ENCODE measurements at places on chromosomes 6 and 20.

- no peaks in the 10 kb centered on the region for H3K36me3 ChIP-seq
- H3K4me1 ChIP-seq: peaks cover 5% of the 10 kb centered on the region
- no peak for DNase-seq
- H3K27ac ChIP-seq: no peak overlapping the region
- H3K27me3 ChIP-seq: peaks cover 3% of the 10 kb centered on the region
Observed at GRCh38 chr6:14729129-14729871, 516.6 kb upstream of the JARID2 start.

DNA sequence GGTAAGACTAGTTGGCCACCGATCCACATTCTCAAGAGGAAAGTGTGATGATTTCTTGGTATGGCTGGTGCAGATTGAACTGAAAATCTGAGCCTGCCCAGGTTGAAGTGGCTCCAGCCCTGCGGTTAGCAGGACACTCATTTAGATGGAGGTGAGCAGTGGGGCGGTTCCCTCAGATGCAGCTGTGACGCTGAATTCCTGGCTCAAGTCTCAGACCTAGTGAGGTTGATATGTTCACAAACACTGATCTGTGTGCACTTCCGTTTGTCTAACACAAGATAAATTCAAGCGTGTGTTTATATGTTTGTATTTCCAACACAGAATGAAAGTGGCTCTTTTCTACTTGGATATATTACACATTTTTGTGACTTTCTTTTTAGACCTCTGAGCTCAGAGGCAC lies 83.4 kb upstream of the FRMD1 start:
- peaks cover 27% of the 10 kb centered on the region for H3K4me1 ChIP-seq
- H3K27me3 ChIP-seq: no peaks in the 10 kb centered on the region
- DNase-seq: peak; percentile 14
- H3K4me3 ChIP-seq: no peak overlapping the region
- no peaks in the 10 kb centered on the region for H3K36me3 ChIP-seq

DNA sequence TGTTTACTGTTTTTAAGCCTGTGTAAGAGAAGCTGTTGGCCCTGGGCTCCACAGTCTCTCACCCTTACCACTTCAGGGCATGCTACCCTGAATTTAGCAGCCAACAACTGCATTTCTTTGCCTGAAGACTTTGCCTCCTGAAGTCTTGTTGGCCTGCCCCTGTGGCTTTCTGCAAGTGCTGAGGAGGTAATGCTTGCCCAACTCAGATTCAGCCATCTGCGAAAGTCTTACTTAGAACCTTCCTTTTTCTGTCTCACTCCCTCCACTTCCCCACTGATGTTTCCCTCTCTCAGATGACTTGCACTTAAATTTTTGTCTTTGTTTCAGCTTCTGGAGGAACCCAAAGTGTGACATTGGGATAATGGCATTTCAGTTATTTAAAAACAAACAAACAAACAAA lies 11.8 kb upstream of the IBTK start:
- no peaks in the 10 kb centered on the region for H3K27me3 ChIP-seq
- no peaks in the 10 kb centered on the region for H3K36me3 ChIP-seq
- no peak overlapping the region for H3K27ac ChIP-seq
- H3K4me3 ChIP-seq: no peak overlapping the region
- peaks cover 3% of the 10 kb centered on the region for H3K4me1 ChIP-seq

GRCh38 chr20:24823176-24823784 lies 125.8 kb upstream of the CST7 start:
- DNase-seq: no peak
- H3K4me1 ChIP-seq: no peaks in the 10 kb centered on the region
- H3K36me3 ChIP-seq: no peaks in the 10 kb centered on the region
- H3K27ac ChIP-seq: no peak overlapping the region

DNA sequence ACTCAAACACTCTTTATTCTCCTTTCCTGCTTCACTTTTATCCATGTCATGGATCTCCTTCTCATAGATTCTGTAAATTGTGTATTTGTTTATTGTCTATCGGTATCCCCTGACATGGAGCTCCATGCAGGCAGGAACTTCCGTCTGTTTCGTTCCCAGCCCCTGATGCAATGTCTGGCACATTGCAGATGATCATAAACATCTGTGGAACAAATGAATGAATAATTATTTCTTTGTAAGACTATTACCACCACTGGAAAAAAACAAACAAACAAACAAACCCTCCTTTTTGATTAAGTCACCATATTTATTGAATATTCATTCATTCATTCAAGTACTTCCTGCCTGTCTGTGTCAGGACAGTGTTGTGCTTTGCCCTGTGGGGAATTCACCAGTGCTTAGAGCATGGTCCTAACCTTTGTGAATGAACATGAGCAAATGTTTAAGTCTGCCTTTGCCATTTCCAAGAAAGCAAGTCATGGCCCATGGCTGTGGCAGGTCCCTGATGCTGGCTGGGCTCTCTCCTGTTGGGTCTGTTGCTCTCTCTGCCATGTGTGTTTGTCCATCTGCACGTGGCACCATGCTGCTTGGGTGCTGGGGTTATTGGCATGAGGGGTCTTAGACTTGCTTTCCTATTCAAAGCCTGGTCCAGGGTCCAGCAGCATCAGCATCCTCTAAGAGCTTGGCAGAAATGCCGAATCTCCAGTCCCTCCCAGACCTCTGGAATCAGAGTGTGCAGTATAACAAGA lies 47.5 kb upstream of the NAA20 start:
- H3K4me3 ChIP-seq: no peak overlapping the region
- H3K27ac ChIP-seq: peak overlapping the region; percentile 55
- DNase-seq: no peak

DNA sequence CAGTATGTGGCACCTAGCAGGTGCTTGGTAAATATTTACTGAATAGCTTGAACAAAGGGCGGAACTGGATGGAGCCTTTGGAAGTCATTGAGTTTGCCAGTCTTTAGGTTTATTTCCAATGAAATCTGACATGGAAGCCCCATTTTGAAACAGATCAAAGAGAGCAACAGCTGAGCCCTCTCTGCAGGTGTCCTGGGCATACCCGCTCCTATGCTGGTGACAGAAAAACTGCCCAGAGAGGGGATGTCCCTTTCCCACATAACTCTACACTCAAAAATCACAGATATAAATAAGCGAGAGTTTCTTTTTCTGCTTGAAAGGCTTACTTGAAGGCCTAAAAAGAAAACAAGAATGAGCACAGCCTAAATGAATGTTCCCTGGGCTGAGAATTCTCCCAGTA lies 53.0 kb upstream of the RALY start:
- H3K27ac ChIP-seq: no peak overlapping the region
- H3K4me3 ChIP-seq: no peak overlapping the region
- DNase-seq: no peak
- H3K27me3 ChIP-seq: no peaks in the 10 kb centered on the region

DNA sequence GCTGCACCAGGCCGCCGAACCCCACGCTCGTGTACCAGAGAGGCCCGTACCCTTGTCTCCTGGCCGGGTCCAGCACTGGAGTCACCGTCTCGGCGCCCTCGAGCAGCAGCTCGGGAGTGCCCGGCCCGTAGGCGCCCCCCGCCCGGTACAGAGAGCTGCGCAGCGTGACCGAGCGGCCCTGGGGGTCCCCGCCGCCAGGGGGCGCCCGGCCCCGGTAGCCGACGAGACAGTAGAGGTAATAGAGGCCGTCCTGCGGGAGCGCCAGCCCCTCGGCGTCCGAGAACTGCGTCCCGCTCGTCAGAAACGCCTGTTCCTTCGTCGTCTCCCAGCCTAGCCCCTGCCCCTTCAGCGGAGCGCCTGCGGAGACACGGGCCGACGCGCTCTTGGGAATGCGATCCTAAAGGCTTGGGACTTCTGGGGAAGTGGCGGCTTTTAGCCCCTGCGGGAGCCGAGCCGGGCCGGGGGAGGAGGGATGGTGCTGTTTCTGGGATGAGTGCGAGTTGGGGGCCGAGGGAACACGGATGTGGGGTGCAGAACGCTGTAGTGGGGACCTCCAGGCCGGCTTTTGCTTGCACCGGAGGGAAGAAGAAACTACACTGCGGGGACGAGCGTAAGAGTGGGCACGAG lies 1.3 kb downstream of the LTB start:
- H3K4me3 ChIP-seq: peak overlapping the region; percentile 86
- H3K27me3 ChIP-seq: peaks cover 2% of the 10 kb centered on the region
- no peaks in the 10 kb centered on the region for H3K36me3 ChIP-seq
- H3K27ac ChIP-seq: peak overlapping the region; percentile 87
- peaks cover 10% of the 10 kb centered on the region for H3K4me1 ChIP-seq
- DNase-seq: peak; percentile 95

DNA sequence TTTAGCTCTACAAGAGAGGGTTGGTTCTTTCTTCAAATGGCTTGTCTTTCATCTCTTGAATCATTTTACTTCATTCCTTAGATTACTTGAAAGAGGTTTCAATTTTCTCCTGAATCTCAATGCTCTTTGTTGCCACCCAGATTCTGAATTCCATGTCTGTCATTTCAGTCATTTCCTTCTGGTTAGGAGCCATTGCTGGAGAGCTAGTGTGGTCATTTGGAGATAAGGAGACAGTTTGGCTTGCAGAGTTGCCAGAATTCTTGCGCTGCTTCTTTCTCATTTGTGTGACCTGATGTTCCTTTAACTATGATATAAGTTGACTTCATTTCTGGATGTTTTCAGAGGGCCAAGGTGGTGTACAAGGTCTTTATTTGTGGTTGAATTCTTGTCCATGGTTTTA lies 157.8 kb downstream of the SLC22A3 start:
- H3K27me3 ChIP-seq: no peaks in the 10 kb centered on the region
- H3K4me3 ChIP-seq: no peak overlapping the region
- no peak for DNase-seq
- no peaks in the 10 kb centered on the region for H3K4me1 ChIP-seq
- H3K36me3 ChIP-seq: no peaks in the 10 kb centered on the region

- H3K4me3 ChIP-seq: no peak overlapping the region
- peaks cover 4% of the 10 kb centered on the region for H3K4me1 ChIP-seq
- no peak overlapping the region for H3K27ac ChIP-seq
- no peak for DNase-seq
Observed at GRCh38 chr6:1949538-1949937, 295.9 kb downstream of the GMDS start.

DNA sequence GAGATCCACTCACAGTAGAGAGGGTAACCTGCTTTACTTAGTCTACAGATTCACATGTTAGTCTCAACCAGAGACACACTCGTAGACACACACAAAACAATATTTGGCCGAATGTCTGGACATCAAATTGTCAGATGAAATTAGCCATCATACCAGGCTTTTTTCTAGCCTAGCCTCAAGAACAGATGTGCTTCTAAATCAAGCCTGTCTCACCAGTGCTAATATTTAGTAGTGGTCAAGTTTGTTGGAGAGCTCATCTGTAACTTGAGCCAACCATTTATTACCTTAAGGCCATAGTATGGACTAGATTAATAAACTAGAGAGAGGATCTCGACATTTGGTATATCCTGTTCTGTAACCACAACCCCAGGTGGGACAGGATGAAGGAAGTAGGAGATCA lies 1118.8 kb upstream of the MAP3K7 start:
- no peaks in the 10 kb centered on the region for H3K36me3 ChIP-seq
- H3K4me1 ChIP-seq: no peaks in the 10 kb centered on the region
- H3K27ac ChIP-seq: no peak overlapping the region
- no peak for DNase-seq
- H3K4me3 ChIP-seq: no peak overlapping the region
- no peaks in the 10 kb centered on the region for H3K27me3 ChIP-seq

- no peak for DNase-seq
- peak overlapping the region; percentile 67 for H3K4me3 ChIP-seq
- no peak overlapping the region for H3K27ac ChIP-seq
- peaks cover 20% of the 10 kb centered on the region for H3K4me1 ChIP-seq
Observed at GRCh38 chr6:149450679-149451375, 34.0 kb downstream of the ZC3H12D start.

DNA sequence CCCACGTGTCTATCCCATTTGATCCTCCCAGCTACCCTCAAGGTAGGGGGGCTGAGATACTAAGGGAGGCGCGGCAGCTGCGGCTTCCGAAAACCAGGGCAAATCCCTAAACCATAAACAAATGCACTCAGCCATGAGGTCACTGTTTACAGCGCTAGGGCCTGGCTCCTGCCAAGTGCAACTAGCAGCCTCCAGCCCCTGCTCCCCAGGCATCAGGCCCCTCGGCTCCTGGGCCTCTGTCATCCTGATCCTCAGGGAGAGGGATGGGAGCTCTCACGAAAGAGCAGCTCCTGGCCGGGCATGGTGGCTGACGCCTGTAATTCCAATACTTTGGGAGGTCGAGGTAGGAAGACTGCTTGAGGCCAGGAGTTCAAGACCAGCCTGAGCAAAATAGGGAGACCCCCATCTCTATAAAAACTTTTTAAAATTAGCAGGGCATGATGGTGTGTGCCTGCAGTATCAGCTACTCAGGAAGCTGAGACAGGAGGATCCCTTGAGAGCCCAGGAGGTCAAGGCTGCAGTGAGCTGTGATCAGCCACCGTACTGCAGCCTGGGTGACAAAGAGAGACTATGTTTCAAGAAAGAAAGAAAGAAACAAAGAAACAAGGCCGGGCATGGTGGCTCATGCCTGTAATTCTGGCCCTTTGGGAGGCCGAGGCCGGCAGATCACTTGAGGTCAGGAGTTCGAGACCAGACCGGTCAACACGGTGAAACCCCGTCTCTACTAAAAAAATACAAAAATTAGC lies 42.5 kb upstream of the TLDC2 start:
- peaks cover 12% of the 10 kb centered on the region for H3K4me1 ChIP-seq
- peaks cover 7% of the 10 kb centered on the region for H3K36me3 ChIP-seq
- no peak overlapping the region for H3K4me3 ChIP-seq

- no peaks in the 10 kb centered on the region for H3K27me3 ChIP-seq
- no peak for DNase-seq
- peaks cover 28% of the 10 kb centered on the region for H3K4me1 ChIP-seq
- H3K4me3 ChIP-seq: no peak overlapping the region
- H3K36me3 ChIP-seq: peaks cover 10% of the 10 kb centered on the region
Observed at GRCh38 chr20:50873585-50873984, 57.7 kb downstream of the ADNP start.

- H3K27me3 ChIP-seq: no peaks in the 10 kb centered on the region
- peaks cover 8% of the 10 kb centered on the region for H3K4me1 ChIP-seq
- H3K36me3 ChIP-seq: peaks cover 23% of the 10 kb centered on the region
- no peak overlapping the region for H3K27ac ChIP-seq
Observed at GRCh38 chr6:83958241-83958685, 75.3 kb upstream of the MRAP2 start.

- DNase-seq: no peak
- no peak overlapping the region for H3K27ac ChIP-seq
- H3K36me3 ChIP-seq: no peaks in the 10 kb centered on the region
- no peaks in the 10 kb centered on the region for H3K27me3 ChIP-seq
- H3K4me1 ChIP-seq: no peaks in the 10 kb centered on the region
Observed at GRCh38 chr6:155026022-155026705, 31.0 kb downstream of the TIAM2 start.
